ENCODE measurements at places on chromosomes 6 and 20.
A peak's percentile ranks its signal among the peaks of the same experiment; 100 is the strongest.

- peak; percentile 12 for DNase-seq
Observed at GRCh38 chr6:54188846-54189245, 77.6 kb downstream of the MLIP start.

DNA sequence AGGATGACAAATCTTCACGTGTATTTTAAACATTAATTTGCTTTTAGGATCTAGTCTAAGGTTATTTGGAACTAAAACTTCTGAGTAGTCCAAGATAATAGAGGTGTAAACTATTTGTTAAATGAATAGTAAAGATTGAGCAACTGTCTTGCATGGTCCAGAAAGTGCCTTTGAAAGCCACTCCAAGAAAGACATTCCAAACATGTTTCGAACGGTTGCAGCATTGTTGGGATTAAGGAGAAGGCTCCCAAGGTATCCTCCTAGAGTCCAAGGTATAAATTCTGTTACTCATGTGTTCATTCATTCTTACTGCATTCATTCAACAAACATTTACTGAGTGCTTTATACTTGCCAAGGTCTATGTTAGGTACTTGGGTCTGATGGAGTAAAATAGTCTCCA is 28.8 kb upstream of the MYLK2 start:
- peak; percentile 43 for DNase-seq

- no peak for DNase-seq
Observed at GRCh38 chr6:83073615-83074014, 6.1 kb downstream of the DOP1A start.

DNA sequence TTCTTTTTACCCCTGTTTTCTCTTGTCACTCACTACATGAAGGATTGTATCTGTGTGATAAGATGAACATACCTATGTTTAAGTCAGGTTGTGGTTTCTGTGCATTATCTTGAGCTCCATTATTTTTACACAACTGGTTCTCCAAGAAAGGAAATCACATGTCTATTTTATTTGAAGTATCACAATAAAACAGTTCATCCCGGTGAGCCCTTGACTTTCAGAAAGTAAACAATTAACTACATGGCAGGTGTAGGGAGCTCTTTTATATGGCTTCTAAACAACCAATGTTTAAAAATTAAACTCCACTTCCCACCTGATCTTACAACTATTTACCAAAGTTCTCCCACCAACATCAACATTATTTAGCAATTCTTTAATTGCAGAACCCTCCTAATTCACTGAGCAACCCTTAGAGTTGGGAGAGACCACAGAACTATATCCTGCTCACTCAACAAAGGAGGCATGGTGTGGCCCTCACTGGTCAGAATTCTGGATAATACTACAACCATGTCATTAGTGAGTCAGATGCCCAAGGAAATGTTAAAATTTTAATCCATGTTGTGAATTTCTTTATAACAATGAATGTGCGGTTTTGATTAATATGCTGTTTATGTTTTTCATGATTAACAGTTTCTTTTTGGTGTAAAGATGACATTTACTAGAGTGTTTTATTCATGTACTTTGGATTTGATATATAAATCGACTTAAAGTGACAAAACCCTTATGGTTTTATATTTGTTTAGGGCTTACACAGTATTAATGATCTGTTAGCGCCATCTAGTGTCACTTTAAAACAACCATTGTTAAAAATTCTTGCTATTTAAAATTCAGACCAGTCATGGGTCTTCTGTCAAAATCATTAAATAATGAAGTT is 50.0 kb upstream of the SCGN start:
- DNase-seq, result peak; percentile 43

- DNase-seq, result peak; percentile 10
Observed at GRCh38 chr6:18277237-18278006, 13.1 kb upstream of the DEK start.

GRCh38 chr6:158531566-158531965 is 28.3 kb upstream of the TMEM181 start:
- no peak for DNase-seq

- peak; percentile 57 for DNase-seq
Observed at GRCh38 chr6:106512048-106512967, 117.0 kb downstream of the RTN4IP1 start.

DNA sequence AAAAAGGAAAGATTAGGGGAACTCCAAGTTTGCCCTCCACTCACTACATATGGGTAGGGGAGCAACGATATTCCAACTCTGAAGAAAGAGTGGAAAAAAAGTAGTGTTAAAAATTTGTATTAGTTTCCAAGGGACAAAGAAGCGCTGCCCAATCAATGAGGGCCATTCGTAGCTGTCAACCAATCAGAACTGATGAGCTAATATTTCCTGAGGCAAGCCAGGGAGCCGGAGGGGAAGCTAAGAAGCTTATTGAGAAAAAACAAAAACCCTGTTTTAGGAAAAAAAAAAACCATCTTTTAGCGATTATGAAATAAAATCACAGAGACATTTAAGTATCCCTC is 59.5 kb downstream of the TRIM38 start:
- peak; percentile 83 for DNase-seq

Measured in fibroblast of skin of abdomen (primary cell).